ENCODE measurements at places on chromosomes 3 and 15.

- no peak for DNase-seq
These were observed 530 bp upstream of the TUBGCP5 start for GRCh38 chr15:23039917-23040281.

DNA sequence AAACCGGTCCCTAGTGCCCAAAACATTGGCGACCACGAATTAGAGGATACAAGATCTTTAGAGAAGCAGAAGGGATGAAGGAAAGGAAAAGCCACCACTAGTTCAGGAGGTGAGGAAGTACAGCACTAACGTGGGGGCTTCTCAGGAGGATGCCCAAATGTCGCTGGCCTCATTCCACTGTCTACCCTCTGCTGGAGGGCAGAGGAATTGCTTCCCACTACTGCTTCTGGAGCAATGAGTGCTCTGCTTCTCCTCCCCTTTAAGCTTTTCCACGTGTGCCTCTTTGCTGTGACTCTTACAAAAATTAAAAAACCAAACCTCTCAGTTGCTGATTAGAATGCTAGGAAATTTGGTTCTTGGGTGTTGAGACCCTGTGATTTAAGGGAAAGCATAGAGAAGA lies 281.3 kb downstream of the CLSTN2 start:
- peak; percentile 2 for DNase-seq

DNA sequence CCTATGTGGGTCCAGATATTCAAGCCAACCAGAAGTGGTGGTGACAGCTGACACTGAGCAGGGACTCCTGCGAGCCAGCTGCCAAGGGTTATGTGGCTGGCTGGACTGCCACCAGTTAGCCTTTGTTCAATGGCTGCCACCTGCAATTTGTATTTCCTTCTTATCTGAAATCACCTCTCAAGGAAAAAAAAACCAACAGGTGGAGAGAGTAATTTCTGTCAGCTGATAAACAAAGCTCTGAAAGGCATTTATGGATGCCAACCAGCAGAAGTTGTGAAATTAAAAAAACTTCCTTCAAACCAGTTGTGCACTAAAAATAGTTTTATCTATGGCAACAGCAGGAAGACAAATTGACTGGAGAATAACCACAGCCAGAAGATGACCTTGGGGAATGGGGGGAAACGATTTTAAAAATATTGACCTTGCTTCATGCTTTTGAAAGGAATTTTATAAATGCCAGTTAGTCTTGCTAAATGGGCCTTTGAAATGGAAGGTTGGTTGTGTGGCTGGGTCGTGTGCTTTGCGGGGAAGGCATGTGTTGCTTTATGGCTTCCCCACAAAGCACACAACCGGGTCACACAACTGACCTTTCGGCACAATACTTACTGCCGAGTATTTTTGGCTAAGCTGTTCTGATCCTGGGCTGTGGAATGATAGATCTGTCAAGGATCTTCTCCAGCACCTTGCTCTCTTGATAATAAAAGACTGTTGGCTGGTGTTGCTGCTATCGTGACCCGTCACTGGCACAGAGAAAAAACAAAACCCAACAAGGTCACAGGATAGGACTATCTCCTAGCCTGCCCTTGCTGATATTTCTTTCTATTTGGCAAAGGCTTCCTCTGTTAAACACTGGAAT lies 3.5 kb downstream of the MYZAP start:
- DNase-seq, result peak; percentile 31

DNA sequence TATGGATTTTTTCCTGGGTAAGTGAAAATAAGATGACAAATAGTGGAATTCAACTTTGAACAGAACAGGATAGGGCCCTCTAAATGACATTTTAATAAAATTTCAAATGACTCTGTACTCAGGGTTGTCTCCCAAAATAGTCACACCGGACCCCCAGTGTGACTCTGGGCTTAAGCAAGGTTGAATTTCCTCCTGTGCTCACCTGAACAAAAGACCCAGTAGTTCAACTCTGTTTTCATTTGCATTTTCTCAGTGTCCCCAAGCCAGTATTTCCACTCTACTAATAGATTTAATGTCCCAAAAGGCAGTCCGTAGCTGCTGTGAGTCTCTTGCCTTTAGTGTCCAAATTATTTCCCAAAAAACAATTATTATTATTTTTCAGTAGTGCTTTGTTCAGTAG lies 296.6 kb downstream of the PLOD2 start:
- DNase-seq, result no peak

DNA sequence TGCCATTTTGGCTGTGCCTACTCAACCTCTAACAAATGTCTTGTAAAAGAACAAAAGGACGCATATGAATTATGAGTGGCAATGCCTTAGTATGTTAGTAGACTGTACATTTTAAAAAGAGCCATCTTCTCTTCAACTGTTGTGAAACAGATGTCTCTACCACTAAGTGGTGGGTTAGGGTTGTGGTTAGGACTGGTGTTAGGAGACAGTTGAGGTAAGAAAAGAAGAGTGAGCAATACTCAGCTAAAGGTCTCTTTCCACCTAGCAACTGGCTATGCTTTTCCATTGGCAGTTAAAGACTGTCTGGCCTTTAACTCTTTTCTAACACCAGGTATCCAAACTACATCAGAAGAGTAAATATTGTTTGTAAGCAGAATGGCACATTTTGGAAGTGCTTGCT lies 221.7 kb upstream of the TBC1D5 start:
- DNase-seq, result no peak

DNA sequence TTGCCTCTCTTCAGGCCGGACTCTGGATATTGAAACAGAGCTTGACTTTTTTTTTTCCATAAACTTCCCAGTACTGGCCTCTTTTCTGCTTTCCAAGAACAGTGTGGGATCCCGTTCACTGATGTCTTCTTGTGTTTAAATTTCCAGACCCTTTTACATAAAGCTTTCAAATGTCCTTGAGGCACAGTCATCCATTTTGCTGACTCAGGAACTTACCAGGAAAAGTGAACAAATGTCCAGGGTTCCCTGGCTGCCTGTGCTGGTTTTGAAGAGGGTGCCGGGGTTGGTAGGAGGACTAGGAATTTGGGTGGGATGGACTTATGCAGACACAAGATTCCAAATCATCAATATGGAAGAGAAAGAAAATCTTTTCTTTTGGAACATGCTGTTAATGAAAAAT lies 68.1 kb downstream of the CHDH start:
- DNase-seq, result no peak

GRCh38 chr15:65071381-65071811 lies 3.6 kb upstream of the RASL12 start:
- DNase-seq, result no peak

GRCh38 chr15:36944442-36944841 lies 155.9 kb downstream of the MEIS2 start:
- DNase-seq, result no peak

DNA sequence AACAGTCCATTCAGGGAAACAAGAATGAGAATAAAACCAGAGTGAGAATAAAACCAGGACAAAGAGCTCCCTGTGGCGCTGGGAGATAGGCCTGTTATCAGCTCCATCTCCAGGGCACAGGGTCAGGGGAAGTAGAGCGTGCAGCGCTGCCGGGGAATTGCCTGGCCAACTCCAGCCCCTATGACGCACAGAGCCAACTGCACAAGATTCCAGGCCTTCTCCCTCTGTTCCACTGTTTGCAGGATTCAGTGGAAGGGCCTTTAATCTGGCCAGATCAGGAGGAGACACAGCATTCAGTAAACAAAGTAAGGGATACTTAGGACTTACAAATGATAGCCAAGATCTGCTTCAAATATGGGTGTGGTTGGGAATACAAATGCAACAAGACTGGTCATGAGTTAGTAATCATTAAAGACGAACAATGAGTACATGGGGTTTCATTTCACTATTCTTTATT lies 49.4 kb downstream of the ITGB5 start:
- DNase-seq, result peak; percentile 86

DNA sequence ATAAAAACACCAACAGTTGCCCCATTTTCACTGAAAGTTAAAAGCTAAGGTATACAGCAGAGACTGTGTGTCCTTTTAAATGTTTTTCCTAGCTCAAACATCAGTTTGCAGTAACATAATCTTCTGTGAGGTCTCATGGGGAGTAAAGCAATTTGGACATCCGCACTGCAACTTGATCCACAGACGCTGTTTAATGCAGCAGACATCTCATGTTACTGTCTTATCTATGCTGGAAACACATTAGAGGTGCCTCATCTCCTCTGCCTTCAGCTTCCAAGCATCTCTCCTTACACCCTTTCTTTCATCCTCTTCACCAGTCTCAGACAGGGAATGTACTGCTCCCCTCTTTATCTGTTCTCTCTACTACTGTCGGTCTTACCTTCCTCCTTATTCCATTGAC lies 53.7 kb upstream of the ATP11B start:
- DNase-seq, result peak; percentile 2

- peak; percentile 3 for DNase-seq
These were observed 128.2 kb upstream of the OSTN start for GRCh38 chr3:191070762-191071403.

- DNase-seq, result no peak
These were observed 120.1 kb upstream of the UMPS start for GRCh38 chr3:124610130-124610529.

DNA sequence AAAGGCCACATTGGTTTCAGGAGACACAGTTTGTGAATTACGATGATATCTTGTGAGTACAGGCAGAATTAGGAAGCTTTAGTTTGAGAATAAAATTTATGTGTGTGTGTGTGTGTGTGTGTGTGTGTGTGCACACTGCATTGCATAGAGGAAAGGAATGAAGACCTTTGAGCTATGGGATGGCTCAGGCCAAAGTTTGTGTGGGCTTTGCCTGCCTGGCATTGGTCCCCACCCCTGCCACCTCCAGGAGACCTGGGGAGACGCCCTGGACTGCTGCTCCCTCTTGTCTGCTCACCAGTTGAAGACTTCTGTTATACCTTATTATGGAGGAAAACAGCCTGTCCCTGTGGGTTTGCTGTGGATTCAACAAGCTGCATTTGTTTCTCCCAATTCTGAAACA lies 37.2 kb downstream of the TIGIT start:
- DNase-seq, result no peak

- DNase-seq, result peak; percentile 54
These were observed 9.1 kb upstream of the SEC11A start for GRCh38 chr15:84725001-84725491.

DNA sequence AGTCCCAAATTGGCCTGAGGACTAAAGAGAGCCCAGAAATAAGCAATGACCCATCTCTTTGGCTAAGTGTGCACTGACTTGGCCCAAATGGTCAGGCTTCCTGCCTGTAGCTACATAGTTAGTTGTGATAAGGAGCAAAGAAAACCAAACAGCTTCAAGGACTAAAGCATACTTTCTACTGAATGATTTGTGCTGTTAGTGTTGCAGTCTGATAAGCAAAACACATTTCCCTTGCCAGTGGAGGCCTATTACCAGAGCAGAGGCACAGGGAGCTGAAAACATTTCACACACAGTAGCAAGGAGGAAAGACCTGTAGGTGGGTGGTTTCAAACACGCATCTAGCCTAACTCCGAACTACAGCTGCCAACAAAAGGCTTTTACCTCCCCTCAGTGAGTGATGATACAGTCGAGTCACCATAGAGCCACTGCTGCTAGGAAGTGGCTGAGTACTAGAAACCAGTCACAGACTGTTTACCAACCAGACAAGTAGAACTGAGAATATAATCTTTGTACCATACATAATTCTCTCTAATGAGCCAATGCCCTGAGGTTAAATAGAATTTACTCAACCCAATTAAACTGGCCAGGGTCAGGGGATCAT lies 222.3 kb upstream of the THBS1 start:
- DNase-seq, result peak; percentile 70

GRCh38 chr15:85306946-85307686 lies 73.3 kb upstream of the AKAP13 start:
- no peak for DNase-seq

DNA sequence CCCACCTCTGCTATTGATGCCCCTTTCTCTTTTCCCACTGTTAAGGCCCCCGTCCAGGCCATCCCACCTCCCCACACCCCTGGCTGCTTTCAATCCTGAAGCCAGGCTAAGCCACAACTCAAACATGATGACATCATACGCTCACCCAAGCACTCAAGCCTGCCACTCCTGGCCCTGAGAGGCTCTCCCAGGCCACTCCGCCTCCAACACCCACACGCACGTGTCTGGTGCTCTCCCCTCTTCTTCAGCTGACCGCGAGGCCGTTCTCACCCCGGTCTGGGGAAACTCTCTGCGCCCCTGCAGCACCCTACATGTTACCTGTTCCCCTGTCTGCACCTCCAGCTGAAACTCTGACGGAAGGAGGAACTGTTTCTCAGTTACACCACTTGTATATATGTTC lies 6.2 kb downstream of the ZXDC start:
- no peak for DNase-seq

DNA sequence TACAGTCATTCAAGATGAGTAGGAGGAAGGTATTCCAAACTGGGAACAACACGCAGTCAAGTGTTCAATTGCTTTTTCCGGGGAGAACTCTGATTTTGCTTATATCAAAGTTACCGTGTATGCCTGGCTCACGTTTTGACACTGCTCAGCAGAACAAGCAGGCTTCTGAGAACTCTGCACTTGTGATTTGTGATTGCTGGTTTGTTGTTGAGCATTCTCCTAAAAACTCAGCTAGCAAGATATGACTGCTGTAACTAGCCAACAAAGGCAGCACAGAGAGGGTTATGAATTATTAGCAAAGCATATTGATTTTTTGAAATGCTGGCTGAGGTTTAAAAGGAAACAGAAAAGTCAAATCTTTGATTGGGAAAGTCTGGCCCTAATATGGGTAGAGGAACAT lies 151.7 kb downstream of the ZPLD1 start:
- no peak for DNase-seq

- DNase-seq, result no peak
These were observed 31.9 kb downstream of the RAB8B start for GRCh38 chr15:63221346-63221745.

DNA sequence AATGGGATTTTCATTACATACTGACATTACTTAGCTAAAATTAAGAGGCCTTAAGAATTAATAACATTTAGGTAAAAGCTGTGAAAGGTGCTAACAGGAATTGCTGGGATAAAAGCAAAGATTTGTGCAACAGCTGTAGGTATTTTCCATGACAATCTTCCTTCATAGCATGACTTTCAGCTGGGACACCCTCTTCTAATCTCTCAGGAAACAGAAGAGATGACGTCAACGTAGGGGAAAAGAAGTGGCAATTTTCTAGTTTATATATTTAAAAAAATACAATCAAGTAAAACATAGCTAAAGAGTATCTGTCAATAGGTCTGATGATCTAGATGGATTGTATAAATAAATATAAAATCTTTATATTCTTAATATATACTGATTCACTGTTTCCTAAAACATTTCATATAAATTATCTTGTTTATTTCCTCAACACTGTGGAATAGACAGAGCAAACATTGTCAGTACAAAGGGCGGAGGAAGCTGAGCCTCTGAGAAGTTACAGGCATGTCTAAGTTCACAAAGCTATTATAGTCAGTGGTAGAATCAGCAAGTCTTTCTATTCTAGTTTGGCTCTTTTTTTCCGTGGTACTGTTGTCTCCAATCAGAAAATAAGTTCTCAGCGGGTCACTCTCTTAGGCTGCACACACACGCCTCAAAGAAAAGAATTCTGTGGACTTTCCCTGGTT lies 217.0 kb downstream of the P3H2 start:
- no peak for DNase-seq
